Hematopoietic multipotent progenitor cell treated with erythropoietin and hydrocortisone succinate and interleukin-3 and kit ligand, for 17 days (in vitro differentiated cells): ENCODE measurements at places on chromosomes 3 and 15.

DNA sequence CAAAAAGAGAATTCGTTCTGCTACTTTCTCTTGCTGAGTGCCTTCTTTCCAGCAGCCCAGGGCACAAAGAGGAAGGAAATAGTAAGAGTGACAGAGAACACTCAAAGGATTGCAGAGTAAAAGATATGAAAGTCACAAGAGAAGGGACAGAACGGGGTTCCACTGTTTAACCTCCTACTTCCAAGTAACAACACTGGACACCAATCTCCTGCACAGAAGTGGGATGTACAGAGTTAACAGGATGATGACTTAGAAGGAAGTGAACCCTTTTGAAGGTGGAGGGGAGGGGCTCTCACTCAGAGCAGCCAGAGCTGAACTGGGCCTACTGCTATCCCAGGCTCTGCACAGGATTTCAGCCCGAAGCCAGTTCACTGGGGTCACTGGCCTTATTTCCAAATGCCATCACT lies 130.1 kb upstream of the PRICKLE2 start:
- no peak for DNase-seq

GRCh38 chr3:87082796-87083440 lies 92.0 kb upstream of the VGLL3 start:
- no peak for DNase-seq

GRCh38 chr3:52790741-52791140 lies 3.9 kb upstream of the ITIH3 start:
- no peak for DNase-seq

- no peak for DNase-seq
Measured at GRCh38 chr15:44069489-44069888, 125.6 kb downstream of the FRMD5 start.

DNA sequence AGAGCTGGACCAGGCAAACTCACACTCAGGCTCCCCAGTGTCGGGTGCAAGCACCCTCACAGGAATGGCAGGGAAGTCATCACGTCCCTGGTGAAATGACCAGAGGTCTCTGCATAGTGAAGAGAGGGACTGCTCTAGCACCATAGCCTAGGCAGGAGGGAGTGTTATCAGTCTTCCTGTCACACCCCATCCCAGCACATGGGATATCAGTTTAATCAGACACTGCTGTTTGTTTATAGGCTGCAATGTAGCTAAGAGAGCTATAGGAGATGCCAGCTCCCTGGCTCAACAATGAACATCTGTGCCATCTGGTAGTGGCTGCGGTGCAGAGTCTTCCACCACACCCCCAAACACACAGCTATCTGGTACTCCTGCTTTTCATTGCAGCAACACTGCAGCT lies 776.6 kb downstream of the ZNF385D start:
- no peak for DNase-seq

- peak; percentile 74 for DNase-seq
Measured at GRCh38 chr3:42179110-42179725, 86.8 kb downstream of the CCK start.

GRCh38 chr3:134559591-134559990 lies 73.7 kb downstream of the CEP63 start:
- no peak for DNase-seq

DNA sequence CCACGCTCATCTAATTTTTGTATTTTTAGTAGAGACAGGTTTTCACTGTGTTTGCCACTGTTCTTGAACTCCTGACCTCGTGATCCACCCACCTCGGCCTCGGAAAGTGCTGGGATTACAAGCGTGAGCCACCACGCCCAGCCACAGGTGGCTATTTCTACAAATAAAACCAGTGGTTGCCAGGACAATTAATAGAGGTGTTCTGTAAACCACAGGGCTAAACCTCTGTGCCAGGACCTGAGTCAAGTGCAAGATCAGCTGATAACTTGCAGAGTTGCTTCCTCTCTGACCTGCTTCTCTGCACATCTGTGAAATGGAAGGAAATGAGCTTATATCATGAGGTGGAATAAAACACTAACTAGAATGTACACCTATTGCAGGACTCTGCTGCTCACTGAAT lies 72.8 kb downstream of the CD200R1L start:
- DNase-seq: no peak

DNA sequence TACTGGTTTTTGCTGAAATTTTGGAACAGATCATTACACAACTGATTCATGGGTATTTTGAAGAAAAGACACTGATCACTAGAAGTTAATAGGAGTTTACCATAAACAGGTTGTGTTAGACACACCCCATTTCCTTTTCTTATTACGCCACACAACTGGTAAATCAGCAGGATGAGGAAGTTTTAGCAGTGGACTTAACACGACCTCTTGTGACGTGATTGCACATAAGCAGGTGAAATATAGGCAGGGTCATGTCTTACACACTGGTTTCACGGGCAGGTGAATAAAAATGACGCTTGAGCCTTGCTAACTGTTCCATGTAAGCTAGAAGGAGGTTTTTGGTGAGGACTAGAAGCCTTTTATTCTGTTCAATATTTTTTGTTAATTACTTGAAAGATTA lies 27.1 kb upstream of the TPRG1 start:
- no peak for DNase-seq

GRCh38 chr3:127077068-127077467 lies 94.2 kb downstream of the PLXNA1 start:
- no peak for DNase-seq

DNA sequence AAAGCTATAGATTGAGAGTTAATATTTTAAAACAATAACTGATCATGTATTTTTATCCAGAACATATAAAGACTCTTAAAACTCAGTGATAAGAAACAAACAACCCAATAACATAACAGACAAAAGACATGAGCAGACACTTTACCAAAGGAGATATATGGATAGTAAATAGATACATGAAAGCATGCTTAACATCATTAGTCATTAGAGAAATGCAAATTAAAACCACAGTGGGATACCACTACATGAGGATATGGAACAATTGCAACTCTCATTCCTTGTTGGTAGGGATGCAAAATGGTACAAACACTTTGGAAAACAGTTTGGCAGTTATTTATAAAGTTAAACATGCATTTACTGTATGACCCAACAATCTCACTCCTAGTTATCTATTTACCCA lies 95.0 kb downstream of the IQCH start:
- no peak for DNase-seq

DNA sequence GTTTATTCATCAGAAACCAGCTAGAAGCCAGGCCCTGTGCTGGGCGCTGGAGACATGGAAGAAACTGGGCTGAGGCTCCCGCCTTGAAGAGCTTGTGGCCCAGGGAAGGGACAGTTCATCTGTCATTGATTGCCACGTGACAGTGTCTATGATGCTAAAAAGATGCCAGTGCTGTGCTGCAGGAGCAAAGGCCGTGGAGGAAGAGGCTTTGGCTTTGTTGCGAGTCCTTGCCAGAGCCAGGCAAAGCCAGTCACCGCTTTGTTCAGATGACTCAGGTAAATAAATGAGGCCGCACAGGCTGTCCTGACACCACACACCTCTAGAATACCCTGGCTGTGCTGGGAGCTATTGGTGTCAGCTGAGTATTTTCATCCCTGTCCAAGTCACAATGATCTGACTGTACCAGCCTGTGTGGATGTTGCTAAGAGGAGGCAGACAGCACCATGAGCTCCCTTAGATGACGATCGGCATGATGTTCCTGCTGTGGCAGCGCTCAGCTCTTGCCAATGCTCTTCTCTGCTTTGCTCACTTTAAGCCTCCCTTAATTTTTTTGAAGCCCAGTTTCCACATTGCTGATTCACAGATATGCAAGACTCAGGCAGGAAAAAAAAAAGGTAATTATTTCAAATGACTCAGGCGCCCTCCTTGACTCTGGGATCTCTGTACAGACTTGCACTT lies 77.5 kb downstream of the CCNL1 start:
- DNase-seq: no peak

DNA sequence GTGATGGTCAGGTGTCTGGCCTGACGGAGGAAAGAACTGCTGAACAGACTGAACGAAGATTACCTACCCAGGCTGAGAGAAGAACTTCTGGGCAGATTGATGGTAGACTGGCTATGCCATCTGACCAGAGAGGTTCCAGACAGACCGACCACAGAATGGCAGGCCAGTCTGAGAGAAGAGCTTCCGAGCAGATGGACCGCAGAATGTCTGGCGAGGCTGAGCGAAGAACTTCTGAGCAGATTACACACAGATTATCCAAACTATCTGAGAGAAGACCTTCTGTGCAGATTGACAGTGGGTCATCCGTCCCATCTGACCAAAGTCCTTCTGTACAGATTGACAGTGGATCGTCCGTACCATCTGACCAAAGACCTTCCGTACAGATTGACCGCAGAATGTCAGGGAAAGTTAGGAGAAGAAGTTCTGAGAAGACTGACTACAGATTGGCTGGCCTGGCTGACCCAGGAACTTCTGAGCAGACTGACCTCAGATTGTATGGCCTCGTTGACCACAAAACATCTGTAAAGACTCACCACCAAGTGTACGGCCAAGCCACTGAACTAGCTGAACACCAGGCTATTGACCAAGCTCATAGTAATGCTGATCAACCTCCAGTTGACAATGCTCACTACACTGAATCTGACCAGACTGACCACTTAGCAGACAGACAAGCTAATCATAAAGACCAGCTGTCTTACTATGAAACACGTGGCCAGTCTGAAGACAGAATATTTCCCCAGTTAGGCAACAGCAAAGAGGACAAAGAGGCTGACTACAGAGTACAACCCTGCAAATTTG lies 812 bp downstream of the TEX55 start:
- DNase-seq: no peak

DNA sequence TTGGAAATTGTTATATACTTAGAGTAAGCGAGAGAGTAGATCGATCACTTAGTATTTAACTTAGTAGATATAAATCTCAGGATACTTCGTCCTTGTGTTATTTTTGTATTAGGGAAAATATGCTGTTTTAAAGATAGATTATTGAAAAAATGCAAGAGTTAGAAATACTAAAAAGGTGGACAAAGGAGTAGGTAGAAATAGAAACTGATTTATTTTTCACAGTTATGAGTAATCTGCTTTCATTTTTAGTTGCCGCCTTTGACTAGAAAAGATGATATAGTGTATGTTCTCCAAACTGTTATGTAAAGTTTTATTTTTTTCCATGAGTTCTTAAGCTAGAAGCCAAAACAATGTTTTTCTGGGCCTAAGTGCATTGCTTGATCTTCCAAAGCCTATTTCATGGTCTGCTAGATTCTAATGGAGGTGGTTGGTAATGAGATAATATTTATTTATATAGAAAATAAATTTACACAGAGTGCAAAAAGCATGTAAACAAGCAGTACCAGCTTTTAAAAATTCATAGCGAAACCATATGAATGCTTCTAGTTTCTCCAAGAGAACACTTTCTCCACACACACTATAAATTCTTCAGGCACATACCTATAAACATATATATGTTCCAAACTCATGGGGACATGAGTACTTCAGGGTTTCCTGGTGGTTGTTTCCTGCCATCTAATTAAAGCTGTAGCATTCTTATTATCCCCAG lies 61.1 kb downstream of the DIPK2A start:
- no peak for DNase-seq

DNA sequence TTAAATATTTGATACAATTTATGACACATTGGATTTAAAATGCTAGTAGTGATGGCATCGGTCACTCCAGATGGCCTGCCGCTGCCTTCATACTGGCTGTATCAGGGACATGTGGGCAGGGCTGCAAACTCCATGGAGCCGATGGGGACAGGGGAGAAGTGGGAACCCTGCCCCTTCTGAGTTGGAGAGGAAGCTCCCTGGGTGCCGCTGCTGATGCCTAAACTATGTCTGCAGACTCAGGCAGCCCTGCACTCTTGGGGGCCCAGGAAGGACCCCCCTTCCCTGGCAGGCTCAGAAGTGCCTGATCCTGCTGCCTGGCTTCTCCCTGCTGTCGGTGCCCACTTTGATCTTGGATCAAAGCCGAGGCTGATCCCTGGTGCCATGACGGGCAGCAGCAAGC lies 1522.1 kb downstream of the OTOL1 start:
- no peak for DNase-seq

GRCh38 chr3:190433626-190434025 lies 16.1 kb downstream of the TMEM207 start:
- DNase-seq: no peak

- no peak for DNase-seq
Measured at GRCh38 chr3:127779747-127780146, 42.6 kb downstream of the MGLL start.

DNA sequence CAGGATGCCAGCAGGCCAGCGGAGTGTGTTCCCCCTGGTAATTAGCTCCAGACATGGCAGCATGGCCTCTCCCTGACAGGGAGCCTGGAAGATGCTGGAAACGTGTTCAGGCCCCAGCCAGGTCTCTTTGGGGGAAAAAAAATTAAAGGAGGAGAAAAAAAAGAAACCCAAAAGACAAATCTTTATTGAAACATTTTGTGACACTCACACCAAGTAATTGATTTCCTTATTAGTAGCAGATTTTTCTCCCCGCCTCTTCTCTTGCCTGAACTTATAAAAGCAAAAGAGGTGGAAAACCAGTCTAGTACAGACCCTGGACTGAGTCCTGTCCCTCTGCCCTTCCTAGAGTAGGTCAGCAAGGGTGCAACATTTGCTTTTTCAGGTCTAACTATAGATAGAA lies 42.7 kb upstream of the SMAD6 start:
- no peak for DNase-seq

DNA sequence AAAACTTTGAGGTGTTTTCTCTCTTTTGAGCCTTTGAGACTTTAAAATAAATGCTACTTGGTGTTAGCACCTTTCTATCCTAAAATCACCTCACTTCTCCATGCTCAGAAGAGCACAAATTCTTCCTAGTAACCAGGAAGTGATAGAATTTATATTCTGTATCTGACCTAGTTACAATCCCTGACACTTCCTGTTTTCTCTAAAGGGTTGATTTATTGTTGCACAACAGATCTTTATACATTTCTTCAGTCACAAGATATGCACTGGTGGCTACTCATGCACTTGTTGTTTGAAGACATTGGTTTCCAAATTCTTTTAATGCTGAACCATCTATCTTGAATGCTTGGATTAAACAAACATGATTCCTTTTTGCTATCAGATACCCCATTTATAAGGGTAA lies 47.2 kb upstream of the CNTN3 start:
- no peak for DNase-seq

GRCh38 chr3:99943931-99944761 lies 126.5 kb downstream of the CMSS1 start:
- no peak for DNase-seq

GRCh38 chr3:170532573-170532972 lies 53.3 kb downstream of the SLC7A14 start:
- peak; percentile 19 for DNase-seq

DNA sequence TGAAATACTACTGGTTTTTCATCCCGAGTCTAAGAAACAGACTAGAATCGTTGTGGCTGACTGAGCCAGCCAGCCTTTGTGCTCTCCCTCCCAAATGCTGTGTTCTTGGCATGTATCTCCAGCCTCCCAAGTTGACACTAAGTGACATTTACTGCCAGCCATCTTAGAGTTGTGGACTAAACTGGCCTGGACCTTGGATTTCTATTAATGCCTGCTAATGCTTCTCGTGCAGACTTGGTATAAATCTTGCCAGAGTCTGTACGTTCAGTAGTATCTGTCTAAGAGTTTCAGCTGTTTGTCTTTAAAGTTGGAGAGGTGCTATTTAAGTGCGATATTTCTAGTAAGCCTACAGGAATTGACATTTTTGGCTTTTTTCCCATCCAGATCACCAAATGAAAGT lies 166.6 kb upstream of the BHLHE40 start:
- DNase-seq: no peak

GRCh38 chr15:91839867-91840266 lies 13.6 kb upstream of the SLCO3A1 start:
- DNase-seq: no peak

GRCh38 chr3:25288413-25288812 lies 139.7 kb upstream of the RARB start:
- DNase-seq: no peak

GRCh38 chr3:44030687-44031305 lies 210.9 kb upstream of the TOPAZ1 start:
- no peak for DNase-seq
